ENCODE measurements at places on chromosomes 13 and 19.

- DNase-seq = no peak
Observed at GRCh38 chr13:75161804-75162203, 320.2 kb downstream of the TBC1D4 start.

DNA sequence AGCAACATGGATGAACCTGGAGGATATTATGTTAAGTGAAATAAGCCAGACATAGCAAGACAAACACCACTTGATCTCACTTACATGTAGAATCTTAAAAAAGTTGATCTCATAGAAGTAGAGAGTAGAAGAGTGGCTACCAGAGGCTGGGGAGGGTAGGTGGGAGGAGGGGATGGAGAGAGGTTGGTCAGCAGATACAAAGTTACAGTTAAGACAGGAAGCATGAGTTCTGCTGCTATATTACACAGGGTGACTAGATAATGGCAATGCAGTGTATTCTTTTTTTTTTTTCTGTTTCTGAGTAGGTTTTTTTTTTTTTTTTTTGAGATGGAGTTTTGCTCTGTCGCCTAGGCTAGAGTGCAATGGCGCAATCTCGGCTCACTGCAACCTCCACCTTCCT is 15.2 kb upstream of the THSD1 start:
- DNase-seq = no peak

DNA sequence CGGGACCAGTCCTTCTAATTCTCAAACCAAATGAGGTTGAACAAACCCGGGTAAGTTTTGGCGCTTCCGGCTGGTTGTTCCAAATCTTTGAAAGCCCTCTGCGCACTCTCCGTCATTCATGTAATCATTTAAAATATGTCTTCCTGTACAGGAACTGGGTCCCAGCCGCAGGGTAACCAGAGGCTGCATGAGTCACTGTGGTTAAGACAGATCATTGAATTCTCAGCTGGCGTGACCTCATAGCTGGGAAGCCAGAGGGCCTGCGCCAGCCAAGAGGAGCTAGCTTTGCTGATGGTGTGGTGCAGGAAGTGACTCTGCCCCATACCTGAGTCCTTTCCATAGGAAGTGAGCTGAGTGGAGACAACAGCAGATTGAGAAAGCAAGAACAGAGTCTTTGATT is 135.2 kb downstream of the TSHZ3 start:
- DNase-seq = no peak

DNA sequence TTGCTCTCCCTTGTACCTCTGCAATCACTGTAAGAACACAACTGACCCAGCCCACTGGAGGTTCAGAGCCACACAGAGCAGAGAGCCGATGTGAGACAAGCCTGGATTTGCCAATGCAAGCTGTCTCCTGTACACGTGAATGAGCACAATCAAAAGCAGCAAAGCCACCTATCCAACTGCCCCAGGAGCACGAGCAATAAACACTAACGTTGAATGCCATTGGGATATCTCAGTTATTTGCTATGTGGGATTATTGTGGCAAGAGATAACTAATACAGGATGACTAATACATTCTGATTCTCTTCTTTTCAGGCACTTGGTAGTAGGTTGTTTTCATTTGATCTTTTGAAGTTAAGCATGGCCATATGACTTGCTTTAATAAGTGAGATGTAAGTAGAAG is 85.2 kb upstream of the FAM216B start:
- no peak for DNase-seq

DNA sequence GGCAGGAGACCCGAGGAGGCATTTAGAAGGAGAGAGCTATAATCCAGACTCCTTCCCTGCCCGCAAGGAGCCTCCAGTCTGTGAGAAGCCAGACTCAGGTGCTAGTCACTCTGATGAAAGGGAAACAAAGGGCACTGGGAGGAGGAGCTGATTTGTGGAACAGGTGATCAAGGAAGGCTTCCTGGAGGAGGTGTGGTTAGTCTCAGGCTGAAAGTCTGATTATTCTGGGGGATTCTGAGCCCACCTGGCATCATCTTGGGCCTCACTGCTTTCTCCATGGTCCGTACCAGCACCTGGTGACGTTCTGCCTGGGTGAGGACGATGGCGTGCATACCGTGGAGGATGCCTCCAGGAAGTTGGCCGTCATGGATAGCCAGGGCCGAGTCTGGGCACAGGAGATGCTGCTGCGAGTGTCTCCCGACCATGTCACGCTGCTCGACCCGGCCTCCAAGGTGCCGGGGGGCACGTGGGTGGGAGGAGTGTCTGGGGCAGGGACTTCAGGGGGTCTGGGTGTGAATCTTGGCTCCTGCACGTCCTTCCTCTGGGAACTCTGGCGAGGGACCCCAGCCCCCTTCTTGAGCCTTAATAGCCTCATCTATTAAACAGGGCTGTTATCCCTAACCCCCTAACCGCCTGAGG is 3.9 kb downstream of the EPS8L1 start:
- no peak for DNase-seq

DNA sequence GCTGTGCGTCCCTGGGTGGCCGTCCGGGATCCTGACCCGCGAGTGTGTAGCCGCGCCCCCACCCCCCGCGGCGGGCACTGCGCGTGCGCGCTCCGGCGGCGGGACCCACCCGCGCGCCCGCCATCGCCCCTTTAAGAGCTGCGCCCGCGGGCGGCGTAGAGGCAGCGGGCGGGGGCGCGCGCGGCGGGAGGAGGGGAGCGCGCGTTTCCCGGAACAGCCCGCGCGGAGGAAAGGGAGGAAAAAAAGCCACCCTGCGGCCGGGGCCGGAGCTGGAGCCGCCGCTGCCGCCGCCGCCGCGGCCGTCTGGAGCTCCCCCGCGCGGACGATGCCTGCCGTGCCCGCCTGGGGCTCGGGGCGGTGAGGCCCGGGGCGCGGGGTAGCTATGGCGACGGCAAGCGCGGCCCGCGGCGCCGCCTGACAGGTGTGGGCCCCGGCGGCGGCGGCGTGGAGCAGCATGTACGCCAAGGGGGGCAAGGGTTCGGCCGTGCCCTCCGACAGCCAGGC is at the start of gene SSBP4:
Gene SSBP4, plus strand, starts transcription at position 204 of the 504 bp plus-strand sequence. Its CDS starts 251 bp downstream, at position 455.
- peak; percentile 77 for DNase-seq

- DNase-seq = no peak
Observed at GRCh38 chr19:49455773-49456172, 2.7 kb downstream of the ALDH16A1 start.

GRCh38 chr19:41018736-41019290 is 27.7 kb downstream of the CYP2B6 start:
- peak; percentile 56 for DNase-seq

GRCh38 chr13:77749344-77749880 is 51.9 kb downstream of the SLAIN1 start:
- DNase-seq = no peak

- DNase-seq = no peak
Observed at GRCh38 chr19:2617393-2618165, 84.9 kb downstream of the GNG7 start.

GRCh38 chr13:90806016-90806615 is 541.4 kb upstream of the MIR17HG start:
- no peak for DNase-seq

- no peak for DNase-seq
Observed at GRCh38 chr19:35870798-35871197, 2.4 kb downstream of the APLP1 start.

GRCh38 chr13:91308299-91308698 is 39.2 kb upstream of the MIR17HG start:
- DNase-seq = no peak

DNA sequence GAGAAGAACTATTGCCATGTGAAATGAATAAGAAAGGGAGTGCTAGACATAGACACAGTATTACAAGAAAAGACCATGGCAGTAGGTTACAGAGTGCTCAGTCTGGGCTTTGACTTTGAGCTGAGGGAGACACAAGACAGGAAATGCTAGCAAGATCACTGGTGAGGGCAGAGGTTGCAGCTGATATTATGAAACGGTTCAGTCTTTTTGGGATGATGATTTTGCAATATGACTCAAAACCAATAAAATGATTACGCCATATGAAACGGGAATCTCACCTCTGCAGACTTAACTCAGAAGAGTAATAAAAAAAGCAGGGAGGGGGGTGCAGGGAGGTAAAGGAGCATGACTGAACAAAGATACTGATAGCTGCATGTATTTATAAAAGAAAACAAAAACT is 123.1 kb downstream of the RBM26 start:
- DNase-seq = peak; percentile 59

- no peak for DNase-seq
Observed at GRCh38 chr19:6250024-6250615, 29.7 kb downstream of the MLLT1 start.

DNA sequence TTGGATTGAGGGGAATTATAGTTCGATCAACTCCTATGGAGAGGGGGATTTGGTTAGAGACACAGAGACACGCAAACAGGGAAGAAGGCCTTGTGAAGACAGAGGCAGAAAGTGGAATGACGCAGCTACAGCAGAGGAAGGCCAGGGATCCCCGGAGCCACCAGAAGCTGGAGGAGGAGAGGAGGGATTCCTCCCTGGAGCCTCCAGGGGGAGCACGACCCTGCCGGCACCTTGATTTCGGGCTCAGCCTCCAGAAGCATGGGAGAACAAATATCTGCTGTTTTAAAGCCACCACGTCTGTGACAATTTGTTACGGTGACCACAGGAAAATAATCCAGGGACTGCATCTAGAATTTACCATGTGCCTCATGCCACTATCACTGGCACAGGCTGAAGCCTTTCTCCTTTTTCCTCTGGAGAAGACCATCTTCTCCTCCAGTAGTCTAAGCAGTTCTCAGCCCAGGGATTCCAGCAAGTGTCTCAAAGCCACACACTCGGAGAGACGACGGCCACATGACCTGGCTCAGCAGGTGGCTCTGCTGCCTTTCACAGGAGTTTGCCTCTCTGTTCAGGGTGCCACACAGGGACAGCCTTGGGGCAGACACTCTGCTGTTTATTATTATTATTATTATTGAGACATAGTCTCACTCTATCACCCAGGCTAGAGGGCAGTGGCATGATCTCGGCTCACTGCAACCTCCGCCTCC is 39.9 kb upstream of the CCNE1 start:
- no peak for DNase-seq

GRCh38 chr19:48873476-48874302 is 1.5 kb downstream of the PPP1R15A start:
- DNase-seq = no peak

- DNase-seq = no peak
Observed at GRCh38 chr19:53432088-53432661, 391 bp downstream of the ZNF761 start.
